SW480 (cell line): ENCODE measurements at places on chromosomes 11 and 22.

GRCh38 chr11:61754534-61755482 lies 2.4 kb downstream of the MYRF start:
- no peak for DNase-seq

DNA sequence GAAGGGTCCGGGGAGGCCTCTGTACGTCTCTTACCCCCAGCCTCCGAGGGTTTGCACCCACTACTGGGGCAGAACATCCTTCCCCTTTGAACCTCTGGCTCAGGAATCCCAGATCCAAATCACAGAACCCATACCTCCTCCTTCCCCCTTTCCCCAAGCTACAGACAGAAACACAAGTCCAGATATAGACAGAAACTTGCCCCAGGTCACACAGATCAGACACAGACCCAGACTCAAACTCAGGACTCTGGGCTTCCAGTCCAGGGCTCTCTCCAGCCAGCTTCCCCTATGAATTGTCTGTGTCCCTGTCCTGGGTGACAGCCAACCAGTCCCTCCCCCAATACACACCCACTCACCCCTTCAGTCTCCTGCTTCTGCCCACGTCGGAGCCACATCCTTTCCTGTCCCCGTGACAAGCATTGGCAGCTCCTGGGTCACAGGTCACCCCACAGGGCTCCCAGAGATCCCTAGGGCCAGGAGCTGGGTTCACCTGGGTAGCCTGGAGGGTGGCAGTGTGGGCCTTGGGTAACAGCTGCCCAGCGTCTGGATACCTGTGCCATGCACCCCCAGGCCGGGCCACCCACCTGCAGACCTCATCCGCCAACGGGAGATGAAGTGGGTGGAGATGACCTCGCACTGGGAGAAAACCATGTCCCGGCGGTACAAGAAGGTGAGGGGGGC lies 772 bp downstream of the TBC1D10C start:
- no peak for DNase-seq

DNA sequence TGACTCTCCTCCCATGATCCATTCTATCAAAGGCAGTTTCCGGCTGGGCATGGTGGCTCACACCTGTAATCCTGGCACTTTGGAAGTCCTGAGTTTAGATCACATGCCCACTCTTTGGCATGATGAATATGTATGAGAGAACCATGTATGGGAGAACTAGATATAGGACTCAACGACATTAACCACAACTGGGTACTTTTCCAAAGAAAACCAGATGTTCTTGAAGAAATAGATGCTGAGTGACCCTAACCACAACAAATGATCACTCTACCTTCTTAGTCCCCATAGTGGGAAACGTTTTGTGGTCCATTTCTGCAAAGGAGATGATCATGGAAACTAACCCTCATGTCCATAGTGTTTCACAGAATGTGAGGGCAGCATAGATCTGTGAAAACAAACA lies 13.6 kb downstream of the FJX1 start:
- DNase-seq = no peak

GRCh38 chr11:70915158-70915985 lies 337.0 kb downstream of the SHANK2 start:
- DNase-seq = no peak

DNA sequence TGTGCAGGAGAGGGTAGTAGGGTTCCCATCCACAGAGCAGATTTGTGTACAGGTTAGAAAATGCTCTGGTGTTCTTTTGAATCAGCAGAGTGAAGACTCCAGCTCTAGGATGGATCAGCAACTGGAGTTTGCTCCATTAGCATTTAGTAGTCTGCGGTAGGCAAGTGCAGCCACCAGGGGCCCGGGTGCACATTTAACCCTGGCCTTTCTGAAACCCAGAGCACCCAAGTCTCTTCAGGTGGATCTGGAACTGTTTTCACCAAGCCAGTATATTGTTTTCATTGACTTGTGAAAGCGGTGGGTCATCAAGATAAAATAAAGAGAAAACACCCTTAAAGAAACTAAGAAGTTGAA lies 100.8 kb upstream of the CLPB start:
- no peak for DNase-seq

DNA sequence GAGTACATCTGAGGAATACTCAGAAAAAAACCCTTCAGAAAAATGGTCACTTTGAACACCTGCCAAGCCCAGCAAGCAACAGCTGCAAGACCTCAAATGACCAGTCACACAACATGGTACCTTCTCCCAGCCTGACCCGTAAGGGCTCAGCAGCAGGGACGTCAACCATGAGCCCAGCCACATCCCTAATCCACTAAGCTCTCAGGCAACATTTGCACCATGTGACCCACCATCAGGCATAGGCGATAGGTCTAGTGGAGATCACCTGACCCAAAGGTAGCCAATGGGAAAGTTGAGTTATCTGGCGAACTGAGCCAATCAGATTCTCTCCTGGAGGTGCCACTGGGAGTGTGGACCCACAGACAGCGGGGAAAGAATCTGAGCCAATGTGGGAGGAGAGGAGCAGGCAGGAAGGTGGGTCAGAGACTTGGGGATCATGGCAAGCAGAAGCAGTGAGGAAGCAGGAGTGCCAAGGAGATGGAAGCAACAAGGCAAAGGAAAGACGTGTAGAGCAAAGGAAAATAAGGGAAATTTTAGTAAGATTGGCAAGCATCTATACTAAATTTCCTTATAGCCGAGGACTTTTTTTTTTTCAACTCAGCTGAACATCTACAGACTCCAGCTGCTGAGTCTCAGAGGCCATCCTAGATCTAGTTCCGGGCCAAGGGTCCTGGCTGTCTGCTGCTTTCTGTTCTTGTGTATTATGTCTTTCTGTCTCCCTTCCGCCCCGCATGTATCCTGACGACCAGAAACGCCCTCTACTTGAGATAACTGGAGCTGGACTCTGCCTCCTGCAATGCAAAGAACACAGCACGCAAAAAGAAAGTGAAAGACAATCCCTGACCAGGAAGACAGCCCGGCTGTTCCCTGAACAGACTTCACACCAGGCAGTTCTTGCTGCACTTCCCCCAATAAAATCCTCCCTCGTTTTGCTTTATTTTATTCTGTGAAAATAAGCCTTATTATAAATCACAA lies 11.0 kb upstream of the PLAAT2 start:
- no peak for DNase-seq

GRCh38 chr11:90221803-90222458 lies 918 bp downstream of the CHORDC1 start:
- no peak for DNase-seq

DNA sequence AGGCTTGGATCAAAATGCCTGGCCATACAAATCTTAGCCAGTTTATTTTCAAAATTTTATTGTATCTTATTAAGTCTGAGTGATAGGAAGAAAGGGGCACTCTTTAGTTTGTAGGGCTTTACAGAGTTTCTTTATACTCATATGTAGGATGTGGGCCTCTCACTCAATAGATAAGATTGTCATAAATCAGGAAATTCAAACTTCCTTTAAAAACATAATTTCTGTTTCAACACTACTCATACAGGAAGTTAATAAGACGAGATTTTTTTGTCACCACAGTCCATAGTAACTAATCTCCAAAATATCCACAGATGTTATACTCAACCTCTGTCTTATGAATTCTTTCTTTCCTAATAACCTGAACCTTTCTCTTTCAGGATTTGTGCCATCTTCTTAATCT lies 13.3 kb upstream of the OR56B4 start:
- no peak for DNase-seq

GRCh38 chr11:46475926-46476545 lies 84.5 kb upstream of the CHRM4 start:
- DNase-seq = no peak
